Activated T-cell treated with anti-CD3 and anti-CD28 coated beads, Interleukin-2, amount 50 U/mL, for 4 hours (primary cell): ENCODE measurements at places on chromosomes 1 and 21.

GRCh38 chr1:178470411-178470960 lies 26.3 kb downstream of the CLEC20A start:
- DNase-seq, result no peak

- DNase-seq, result no peak
These were observed 38.0 kb downstream of the PLXNA2 start for GRCh38 chr1:208206092-208206698.

GRCh38 chr1:205811660-205812059 lies 1.3 kb downstream of the SLC41A1 start:
- no peak for DNase-seq

DNA sequence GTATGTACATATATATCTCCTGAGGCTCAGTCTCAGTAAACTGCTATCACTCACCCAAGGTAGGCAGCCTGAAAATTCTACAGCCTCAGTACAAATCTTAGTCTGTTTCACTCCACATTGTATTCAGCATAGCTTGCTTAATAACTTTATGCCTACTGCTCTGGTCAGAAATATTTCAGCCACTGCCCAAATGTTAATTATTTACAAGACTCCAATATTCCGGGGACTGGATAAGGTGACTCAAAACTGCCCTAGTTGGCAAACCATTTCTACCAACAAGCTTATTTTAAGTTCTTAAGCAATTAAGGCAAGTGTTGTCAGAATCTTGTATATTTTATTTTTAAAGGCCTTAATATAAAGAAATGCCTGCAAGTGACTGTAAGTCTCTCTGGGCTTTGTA lies 114.8 kb downstream of the LRRIQ3 start:
- no peak for DNase-seq

- DNase-seq, result no peak
These were observed 1258.5 kb upstream of the ADGRL2 start for GRCh38 chr1:80542231-80542630.

DNA sequence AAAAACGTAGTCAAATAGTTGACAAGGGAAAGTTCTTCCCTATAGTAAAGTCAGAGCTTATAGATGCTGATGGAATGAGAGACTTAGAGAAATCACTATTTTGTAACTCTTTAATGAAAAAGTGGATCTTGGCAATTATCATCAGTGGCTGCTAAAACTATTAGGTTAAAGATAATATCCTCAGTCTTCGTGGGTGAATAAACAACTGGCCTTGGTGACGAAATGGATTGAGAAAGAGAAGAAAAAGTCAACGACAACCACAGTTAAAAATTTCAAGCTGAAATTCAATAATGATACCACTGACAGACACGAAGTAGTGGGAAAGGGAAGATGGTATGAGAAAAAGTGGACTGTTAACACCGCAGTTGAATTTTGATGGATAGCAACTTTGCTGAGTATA lies 90.0 kb upstream of the GNG4 start:
- DNase-seq, result no peak

GRCh38 chr21:34743831-34744230 lies 75.0 kb downstream of the CLIC6 start:
- DNase-seq, result no peak

DNA sequence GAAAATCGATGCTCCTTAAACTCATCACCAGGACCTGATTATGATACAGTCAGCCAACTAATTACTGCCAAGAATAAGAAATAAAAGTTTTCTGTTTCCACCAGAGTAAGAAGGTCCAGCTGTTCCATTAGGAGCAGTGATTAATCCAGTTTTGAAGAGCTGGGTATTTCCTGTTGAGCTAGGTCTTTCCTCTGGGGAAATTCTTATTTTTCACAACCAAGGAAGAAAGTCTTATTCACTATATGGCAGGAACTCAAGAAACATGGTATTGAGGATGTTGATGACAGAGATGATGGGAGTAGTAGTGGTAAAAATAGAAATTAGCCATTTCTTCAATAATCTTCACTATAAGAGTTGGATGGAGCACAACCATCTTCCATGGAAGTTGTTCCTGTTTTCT lies 374.6 kb upstream of the RUNX1 start:
- no peak for DNase-seq

DNA sequence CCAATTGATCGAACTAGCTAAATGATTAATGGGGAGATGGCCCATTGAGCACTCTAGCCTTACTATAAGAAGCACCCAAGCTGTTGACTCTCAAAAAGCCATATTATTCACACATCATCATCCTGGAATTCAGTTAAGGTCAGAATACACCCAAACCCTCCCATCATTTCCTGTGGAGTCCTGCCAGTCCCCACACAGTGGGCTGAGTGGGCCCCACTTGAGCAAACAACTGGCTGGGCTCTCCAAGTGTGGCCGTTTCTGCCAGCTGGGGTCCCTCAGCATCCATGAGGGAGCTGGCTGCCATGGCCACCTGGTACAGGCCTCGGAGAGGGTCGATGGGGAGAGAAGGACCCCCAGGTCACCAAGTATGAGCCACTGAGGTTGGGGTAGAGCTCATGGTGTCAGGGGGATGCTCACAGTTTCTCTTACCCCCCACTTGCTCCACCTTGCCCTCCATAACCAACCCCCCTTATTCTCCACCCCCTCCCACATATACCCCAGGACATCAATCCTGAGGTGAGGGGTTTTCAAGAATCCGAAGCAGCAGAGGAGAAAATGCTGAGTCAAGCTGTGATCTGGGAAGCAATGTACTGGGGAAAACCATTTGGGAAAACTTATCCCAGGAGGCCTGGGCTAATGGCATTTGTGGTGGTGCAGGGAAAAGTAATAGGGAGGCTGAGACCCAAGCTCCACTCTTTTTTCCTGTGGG lies 60.3 kb downstream of the UBE2T start:
- DNase-seq, result no peak

GRCh38 chr1:210085359-210085758 lies 147.2 kb upstream of the SERTAD4 start:
- DNase-seq, result no peak

DNA sequence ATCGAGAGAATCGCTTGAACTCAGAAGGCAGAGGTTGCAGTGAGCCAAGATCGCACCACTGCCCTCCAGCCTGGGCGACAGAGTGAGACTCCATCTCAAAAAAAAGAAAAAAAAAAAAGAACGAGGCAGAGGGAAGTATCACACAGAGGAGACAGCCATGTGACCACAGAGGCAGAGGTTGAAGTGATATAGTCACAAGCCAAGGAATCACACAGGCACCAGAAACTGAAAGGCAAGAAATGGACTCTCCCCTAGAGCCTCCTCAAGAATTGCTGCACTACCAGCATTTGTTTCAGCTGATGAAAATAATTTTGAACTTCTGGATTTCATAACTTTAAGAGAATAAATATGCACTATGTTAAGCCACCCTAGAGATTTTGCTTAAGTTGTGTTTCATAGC lies 459.6 kb downstream of the PTPRC start:
- no peak for DNase-seq

- no peak for DNase-seq
These were observed 181.8 kb upstream of the ADGRL4 start for GRCh38 chr1:79188337-79188736.

DNA sequence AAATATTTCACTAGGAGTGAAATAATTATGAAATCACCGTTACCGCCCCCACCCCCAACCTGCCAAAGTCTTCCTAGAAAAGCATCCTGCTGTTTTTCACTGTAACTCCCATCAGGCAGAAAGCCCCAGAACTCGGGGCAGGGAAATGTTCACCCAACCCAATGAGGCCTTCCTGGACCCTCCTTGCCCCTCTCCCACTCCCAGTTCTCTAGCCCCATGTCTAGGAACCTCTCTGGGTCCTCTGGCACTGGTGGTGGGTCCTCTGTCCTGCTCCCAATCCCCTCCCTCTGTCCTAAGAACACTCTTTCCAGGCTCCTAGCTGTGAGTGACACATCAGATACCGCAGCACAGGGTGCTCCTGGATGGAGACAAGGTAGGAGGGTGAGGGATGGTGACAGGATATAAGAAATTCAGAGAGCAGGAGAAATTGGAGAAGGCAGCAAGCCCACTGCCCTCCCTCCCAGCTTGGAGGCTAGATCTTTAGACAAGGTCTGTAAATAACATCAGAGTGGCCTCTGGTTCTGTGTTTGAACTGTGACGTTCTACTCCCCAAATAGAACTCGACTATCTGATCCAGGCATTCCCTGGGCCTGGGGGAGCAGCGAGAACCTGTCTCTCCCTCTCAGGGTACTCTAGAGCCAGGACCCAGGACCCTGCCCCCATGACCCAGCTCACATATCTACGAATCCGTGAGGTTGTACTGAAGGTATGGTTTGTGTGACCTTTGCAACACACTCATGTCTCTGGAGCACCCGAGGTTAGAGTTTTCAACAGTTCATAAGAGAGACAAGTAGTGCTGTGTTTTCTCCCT lies 23.3 kb upstream of the BTG2 start:
- no peak for DNase-seq

GRCh38 chr1:48937732-48938131 lies 161.0 kb upstream of the BEND5 start:
- DNase-seq, result no peak

- no peak for DNase-seq
These were observed 39.6 kb upstream of the PGBD5 start for GRCh38 chr1:230465691-230466090.

DNA sequence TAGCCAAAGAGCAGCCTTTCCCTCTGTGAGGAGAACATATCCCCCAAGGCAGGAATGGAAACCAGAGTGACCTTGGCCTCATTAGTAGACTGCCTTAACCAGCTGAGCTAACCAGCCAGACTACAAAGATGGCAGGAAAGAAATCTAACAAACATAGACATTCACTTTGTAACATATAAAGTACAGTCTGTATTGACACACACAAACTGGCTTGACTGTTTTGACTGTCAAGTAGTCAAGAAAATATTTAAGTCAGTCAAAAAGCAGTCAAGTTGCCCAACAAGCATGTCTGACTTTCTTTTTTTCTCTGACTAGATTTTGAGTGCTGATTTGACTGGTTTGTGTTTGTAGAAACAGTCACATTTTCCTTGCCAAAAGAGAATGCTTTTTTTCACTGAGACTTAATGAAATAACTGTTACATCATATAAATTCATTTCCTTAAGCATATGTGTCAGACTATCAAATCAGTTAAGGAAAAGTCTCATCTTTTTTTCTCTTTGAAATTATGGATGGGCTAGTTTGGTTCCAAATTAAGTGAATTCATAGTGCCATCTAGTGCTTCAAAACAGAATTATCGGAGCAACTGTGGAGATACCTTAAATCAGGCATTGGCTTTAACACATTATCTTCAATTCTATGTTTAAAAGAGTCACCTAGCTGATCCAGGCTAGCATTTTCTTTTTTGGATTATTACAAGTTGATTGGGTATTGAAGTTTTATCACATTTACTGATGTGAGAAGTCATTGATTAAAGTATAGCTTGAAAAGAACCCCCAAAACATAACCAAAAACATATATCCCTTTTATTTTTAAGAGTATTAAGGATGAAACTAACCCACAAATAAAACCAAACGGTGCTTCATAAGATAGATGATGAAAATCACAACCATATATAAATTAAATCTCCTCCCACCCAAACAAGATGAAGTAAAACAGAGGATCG lies 75.0 kb downstream of the ATP6V1G3 start:
- DNase-seq, result no peak

DNA sequence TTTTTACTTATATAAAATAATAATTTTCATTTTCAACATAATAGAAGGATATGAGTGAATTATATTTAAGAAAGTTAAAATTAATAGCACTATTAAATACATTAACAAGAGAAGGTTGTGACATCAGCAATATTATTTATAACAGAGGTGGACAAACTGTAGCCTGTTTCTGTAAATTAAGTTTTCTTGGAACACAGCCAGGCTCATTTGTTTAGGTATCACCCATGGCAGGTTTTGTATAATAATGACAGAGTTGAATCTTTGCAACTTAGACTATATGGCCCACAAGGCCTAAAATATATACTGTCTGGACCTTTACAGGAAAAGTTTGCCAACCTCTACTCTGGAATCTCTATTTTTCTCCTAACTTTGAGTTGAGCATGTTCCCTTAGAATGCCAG lies 42.8 kb upstream of the CACYBP start:
- no peak for DNase-seq

DNA sequence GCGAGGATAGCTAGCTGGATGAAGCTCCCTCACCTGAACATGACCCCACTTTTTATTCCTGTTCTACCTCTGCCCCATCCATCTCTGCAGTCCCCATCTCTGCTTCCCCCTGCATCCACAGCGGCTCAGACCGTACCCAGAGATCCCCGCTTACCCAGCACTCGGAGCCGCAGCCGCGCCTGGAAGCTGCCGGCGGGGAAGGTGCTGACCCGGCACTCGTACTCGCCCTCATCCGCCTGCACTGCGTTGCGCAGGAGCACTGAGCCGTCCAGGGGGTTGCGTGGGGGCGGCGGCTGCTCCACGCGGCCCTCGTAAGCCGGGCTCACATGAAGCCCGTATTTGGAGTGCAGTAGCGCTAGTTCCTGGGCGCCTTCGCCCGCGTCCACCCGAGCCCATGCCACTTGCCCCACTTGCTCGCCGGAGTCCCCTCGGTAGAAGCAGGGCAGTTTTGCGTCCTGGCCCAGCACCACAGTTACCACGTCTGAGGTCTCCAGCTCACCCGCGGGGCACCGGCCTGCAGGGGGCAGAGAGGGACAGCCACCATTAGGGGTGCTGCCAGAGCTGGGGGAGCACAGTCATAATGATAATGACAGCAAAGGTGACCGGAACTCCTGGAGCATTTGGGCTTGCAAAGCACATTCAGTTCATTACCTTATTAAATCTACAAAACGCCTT lies 9.8 kb downstream of the NECTIN4 start:
- no peak for DNase-seq

- DNase-seq, result no peak
These were observed 19.7 kb upstream of the PTTG1IP start for GRCh38 chr21:44893278-44893556.

DNA sequence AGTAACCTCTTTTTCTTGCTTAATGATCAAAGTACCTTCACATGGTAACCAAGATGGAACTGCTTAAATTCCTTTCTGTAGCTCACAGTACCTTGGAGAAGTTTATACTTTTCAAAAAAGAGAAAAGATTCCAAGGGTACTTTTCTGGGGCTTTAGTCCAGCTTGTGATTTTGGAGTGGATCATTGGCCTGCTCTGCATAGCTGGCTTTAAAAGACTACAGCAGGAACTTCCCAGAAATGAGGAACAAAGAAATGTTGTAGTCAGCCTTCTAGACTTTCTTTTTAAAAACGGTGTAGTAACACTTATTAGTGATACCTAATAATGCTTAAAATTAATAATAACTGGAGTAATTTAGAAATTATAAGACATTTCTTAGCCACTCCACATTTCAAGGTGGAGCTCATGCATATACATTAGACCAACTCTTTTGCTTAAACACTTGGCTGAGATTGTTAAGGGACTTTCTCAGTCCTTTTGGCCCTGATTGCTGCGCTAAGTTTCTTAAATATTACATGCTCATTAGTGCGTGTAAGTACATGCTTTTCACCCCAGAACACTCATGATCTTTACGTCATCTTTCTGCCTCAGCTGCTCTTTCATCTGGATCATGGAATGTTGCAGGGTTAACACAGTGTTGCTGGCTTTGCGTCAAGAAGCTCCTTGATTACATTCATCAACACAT lies 57.3 kb downstream of the SDCCAG8 start:
- no peak for DNase-seq

DNA sequence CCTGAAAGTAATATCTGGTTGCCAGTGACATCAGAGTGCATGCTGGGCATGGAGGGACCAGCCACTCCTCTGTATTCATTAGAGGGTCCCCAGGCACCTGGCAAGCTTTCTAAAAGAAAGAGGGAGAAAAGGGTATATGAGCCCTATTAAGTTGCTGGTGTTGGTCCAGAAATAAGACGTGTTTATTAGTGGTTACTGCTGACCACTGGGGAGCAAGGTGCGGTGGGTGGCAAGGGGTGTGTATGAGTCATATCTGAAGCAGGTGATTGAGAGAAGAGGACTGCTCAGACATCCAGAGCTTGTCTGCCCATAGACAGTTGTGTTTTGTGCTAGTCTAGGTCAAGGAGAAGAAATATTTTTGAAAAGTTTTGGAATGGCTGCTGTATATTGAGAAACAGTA lies 298.1 kb downstream of the TM2D1 start:
- DNase-seq, result no peak
